NCI-H460 (cell line): ENCODE measurements at places on chromosomes 16 and 17. TPM values are rescaled to one million over a fixed set of nuclear protein-coding genes. Genes with fewer than 3 reads are reported as not detected.
A peak's percentile ranks its signal among the peaks of the same experiment; 100 is the strongest.

DNA sequence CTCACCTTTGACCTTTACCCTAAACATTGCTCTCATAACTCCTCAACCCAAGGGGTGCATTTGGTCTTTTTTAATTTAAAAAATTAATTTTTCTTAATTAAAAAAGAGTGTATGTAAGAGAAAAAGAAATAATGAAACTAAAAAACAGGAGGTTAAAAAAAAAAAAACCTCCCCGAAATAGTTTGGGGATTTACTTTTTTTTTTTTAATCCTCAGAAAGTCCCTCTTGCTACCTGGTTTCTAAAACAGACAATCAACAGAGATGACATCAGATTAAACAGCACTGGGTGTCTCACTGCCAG, 301.3 kb downstream of the SOX9 start:
- DNase-seq: no peak

DNA sequence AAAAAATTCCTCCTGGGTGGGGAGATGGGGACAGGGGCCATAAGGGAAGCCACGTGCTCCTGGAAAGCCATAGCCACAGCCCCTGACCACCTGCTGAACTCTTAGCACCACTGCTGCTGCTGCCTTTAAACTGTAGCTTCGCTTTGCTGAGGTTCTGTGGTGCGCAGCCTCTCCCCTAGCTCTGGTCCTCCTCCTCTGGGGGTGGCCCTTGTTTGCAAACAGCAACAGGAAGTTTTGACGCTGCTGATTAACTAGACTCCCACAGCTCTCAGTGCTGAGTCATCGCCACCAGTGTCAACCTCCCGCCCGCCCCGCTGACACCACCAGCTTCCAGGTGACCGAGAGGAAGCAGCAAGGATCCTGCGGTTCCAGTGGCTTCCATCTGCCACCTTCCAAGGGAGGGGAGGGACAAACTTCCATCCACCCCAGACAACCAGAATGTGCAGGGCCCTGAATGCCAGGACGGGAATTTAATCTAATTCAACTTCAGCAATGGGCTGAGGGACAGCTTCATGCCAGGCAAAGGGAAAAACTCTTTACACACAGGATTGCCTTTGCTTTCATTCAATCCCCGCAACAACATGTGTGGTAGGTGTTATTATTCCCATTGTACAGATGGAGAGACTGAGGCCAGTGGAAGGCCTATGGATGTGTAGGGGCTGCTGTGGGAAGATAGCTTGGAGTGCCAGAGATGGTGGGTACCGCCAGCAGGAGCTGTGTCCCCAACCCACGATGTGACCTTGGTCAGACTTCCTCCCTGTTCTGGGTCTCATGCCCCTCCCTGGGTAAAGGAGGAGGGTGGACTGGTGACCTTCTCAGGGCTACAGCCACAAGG, 8.1 kb upstream of the KIFC3 start:
- peak; percentile 99 for DNase-seq

DNA sequence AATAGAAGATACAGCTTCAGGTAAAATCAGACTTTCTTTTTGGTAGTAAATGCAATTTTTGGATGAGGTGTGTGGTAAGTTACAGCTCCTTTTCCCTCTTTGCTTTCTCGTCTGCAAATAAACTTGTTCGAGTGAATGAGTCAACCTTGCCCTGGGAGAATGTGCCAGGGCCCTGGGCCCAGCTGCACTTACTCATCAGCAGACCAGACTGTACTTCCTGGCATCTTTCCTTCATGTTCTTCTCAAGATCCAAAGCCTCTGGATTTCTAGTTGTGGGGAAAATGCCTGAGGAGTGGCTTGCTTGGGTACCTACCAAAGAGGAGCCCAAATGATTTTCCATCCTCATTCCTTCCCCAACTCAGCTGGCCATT, 5.4 kb upstream of the G6PC1 start:
- DNase-seq: peak; percentile 12

DNA sequence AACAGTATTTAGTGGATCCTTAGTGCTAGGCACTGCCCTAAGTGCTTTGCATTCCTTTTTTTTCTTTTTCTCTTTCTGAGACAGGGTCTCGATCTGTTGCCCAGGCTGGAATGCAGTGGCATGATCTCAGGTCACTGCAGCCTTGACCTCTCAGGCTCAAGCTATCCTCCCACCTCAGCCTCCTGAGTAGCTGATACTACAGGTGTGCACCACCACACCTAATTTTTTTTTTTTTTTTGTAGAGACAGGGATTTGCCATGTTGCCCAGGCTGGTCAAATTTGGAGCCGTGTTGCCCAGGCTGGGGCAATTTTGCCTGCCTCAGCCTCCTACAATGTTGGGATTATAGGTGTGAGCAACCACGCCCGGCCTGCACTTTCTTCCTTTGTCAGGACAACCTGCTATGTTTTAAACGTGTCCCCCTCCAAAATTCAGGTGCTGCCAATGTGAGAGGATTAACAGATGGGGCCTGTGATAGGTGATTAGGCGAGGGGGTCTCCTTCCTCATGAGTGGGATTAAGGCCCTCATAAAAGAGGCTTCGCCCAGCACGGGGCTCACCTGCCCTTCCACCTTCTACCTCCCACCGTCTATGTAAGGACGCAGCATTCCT, 5.4 kb downstream of the NQO1 start:
- DNase-seq: no peak

- no peak for DNase-seq
These were observed 52.0 kb upstream of the SDK2 start for GRCh38 chr17:73696251-73696650.

GRCh38 chr16:16934660-16935059, 536.1 kb downstream of the XYLT1 start:
- DNase-seq: no peak

- no peak for DNase-seq
These were observed 10.2 kb downstream of the CFAP97D1 start for GRCh38 chr17:43790311-43790940.

CAMKK1 gene
- total RNA-seq: 11.9 and 12.8 TPM in 2 replicates

DNA sequence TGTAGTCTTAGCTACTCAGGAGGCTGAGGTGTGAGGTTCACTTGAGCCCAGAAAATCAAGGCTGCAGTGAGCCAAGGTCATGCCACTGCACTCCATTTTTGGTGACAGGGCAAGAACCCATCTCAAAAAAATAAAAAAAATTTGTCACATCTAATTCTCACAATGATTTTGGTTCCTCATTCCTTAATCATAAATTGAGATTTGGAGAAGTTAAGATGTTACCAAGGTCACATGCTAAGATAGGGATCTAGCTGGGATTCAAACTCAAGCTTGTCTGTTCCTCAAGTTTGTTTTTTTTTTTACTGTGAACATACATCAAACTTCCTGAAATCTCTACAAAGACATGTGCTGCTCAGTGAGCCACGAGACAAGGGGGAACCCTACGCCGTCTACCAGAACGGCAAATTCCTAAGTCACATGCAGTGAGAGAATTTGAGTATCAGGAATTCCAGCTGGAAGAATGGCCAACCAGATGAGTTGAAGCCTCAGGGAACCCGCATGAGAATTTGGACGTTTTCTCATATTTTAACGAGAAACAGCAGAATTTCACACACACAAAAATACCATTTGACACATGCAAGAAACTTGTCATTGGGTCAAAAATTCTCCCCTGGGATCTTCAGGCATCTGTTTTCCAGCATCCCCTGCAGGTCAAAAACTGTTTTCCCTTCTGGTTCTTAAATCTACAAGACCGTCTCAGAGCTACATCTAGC, 414.1 kb upstream of the GOT2 start:
- no peak for DNase-seq

GRCh38 chr16:59566446-59566845, 832.3 kb upstream of the GOT2 start:
- DNase-seq: no peak

DNA sequence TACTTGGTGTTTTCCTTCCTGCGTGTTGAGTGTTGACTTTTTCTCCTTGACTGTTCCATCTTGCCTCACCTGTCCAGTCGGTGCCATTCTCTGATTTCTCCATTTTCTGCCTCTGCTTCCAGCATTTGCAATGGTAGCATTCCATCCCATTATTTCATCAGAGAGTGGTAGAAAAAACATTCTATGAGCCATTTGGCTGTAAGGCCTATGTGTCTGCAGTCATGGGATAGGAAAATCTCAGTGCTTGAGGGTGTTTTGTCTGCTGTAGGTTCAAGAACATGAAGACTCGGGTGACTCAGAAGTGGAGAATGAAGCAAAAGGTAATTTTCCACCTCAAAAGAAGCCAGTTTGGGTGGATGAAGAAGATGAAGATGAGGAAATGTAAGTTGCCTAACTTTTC, 2.7 kb downstream of the UTP18 start:
- no peak for DNase-seq
